Stimulated activated naive B cell treated with anti-CD40 and anti-IgM and Interleukin-4, amounts not matched to agents 10 μg/mL and 1 μg/mL and 100 μg/mL, for 72 hours (primary cell): ENCODE measurements at places on chromosomes 7 and 10.

GRCh38 chr10:46019569-46020343, 10.7 kb downstream of the NCOA4 start:
- no peak for DNase-seq

DNA sequence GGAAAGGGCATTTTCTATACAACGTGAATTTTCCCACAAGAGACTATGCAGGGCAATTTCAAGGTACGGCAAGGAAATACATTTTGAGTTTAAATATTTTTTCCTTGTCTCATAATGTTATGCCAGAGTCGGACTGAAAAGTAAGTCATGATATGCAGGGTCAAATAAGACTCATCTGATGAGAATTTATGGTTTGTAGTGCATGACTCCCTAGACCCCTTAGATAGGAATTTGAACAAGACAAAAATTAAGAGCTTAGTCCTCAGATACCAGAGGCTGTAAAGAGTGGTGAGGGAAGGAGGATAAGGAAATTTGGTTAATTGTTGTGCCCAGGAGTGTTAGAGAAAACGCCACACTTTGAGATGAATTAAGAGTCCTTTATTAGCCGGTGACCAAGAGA, 616.6 kb downstream of the XPNPEP1 start:
- DNase-seq, result no peak

GRCh38 chr10:58173391-58173790, 94.3 kb downstream of the IPMK start:
- DNase-seq, result no peak

DNA sequence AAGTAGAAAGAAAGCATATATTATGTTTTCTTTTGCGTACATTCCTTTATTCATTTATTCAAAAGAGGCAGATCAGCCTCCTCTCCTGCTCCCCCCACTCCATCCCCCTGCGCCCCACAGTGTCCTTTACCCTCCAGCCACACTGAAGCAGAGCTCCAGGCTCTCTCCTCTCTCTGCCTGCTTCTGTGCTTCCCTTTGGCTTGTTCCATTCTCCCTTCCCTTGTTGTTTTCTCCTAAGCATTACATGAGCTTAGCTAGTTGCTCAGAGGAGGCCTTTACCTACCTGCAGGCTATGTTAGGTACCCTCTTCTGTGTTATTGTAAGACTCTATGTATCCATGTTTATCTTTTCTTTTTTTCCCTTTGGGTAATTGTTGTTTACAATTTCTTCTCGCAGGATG, 27.4 kb downstream of the CNNM2 start:
- DNase-seq, result no peak

DNA sequence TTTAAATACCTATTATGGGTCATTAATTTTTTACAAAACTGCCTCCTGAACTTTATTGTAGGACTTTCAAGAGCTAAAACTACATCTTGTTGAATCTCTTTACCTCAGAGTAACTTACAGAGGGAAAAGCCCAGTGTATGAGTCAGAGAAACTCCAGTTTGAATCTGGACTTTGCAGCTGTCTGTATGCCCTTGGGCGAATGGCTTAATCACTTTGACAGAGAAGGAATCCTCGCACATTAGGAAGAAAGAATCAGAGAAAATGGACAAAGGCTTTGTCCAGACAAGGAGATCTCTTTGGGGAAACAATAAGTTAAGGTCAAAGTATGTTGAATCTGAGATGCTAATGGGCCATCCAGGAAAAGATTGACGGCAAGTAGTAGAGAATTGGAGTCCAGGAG, 484.2 kb upstream of the CELF2 start:
- no peak for DNase-seq

- no peak for DNase-seq
These were observed 139.6 kb downstream of the SND1 start for GRCh38 chr7:127791446-127792189.

DNA sequence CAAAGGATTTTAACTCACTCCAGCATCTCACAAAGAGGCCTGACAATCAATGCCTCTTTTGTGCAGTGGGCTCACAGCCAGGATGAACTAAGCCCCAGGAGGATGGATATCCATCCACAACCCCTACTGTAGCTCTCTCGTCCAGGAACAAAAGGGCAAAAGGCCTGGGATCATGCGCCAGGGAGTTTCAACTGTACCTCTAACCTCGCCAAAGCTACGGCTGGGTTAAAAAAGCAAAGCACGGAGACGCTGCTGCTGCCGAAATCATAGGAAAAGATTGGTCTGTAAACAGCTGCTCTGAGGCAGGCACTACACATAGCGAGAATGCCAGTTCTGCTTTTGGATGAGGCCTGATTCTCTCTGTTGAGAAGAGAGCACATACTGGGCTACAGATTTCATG, 32.1 kb downstream of the VSTM4 start:
- DNase-seq, result no peak
